ENCODE measurements at places on chromosomes 12 and 14.

DNA sequence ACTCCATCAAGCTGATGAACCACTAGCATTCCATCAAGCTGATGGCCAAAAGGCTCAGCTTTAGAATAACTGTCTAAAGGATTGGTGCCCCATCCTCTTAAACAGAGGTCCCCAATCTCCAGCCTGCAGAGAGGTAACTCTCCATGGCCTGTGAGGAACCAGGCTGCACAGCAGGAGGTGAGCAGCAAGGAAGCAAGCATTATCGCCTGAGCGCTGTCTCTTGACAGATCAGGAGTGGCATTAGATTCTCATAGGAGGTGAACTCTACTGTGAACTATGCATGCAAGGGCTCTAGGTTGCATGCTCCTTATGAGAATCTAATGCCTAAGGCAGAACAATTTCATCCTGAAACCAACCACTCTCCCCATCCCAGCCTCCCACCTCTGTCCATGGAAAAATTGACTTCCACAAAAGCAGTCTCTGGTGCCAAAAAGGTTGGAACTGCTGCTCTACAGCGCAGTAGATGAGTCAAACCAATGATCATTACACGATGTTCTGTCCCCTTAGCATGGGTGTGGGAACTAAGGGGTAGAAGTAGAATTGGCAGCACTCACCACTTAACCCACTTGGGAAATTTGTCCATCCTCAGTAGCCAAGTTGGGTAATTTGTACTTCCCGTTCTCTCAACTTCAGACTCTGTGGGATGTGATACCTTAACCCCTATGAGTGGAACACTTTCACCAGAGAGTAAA, 66.9 kb downstream of the ANKS1B start:
- no peak for DNase-seq

- no peak for DNase-seq
Measured at GRCh38 chr14:92631098-92631497, 117.3 kb downstream of the LGMN start.

GRCh38 chr12:69388371-69388770, 28.8 kb downstream of the YEATS4 start:
- DNase-seq: peak; percentile 51

GRCh38 chr12:71938728-71939385, at the start of gene TPH2:
TPH2 (plus strand) TSS chr12:71938845; CDS start chr12:71938987, 142 bp downstream.
- peak; percentile 14 for DNase-seq

GRCh38 chr14:23568021-23568599, 519 bp upstream of the AP1G2 start:
- no peak for DNase-seq

GRCh38 chr12:40693207-40693821, 1.1 kb downstream of the CNTN1 start:
- DNase-seq: no peak

GRCh38 chr12:56880125-56880992, 53.8 kb downstream of the SDR9C7 start:
- DNase-seq: no peak

DNA sequence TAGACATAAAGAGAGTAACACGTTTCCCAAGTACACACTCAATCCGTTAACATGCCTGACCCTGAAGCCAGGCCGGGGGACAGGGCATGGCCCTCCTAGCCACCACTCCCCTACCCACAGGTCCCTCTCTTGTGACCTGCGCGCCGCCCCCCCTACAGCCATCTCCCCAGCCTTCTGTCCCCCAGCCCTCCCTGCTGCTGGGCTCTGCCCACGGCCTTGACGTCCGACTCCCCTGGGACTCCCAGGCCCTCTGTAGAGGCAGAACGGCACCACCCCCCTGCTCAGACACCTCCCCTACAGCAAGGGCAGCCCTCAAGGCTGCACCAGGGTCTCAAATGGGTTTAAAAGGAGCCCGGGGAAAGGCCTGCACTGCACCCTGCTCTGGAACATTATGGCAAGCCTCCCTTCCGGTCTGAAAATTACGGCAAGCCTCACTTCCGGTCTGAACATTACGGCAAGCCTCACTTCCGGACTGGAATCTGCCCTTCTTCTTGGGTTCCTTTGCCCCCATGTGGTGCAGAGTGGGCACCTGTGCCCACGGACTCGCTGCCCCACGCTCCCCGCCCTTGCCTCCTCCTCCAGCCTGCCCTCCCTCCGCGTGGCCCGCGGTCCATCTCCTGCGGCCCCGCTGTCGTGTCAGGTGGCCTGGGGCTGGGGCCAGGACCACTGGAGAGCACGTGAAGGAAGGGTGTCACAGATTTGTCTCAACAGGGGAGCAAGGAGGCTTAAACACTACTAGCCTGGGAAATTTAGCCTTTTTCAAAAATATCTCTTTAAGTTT, 77.6 kb downstream of the MOK start:
- DNase-seq: no peak

DNA sequence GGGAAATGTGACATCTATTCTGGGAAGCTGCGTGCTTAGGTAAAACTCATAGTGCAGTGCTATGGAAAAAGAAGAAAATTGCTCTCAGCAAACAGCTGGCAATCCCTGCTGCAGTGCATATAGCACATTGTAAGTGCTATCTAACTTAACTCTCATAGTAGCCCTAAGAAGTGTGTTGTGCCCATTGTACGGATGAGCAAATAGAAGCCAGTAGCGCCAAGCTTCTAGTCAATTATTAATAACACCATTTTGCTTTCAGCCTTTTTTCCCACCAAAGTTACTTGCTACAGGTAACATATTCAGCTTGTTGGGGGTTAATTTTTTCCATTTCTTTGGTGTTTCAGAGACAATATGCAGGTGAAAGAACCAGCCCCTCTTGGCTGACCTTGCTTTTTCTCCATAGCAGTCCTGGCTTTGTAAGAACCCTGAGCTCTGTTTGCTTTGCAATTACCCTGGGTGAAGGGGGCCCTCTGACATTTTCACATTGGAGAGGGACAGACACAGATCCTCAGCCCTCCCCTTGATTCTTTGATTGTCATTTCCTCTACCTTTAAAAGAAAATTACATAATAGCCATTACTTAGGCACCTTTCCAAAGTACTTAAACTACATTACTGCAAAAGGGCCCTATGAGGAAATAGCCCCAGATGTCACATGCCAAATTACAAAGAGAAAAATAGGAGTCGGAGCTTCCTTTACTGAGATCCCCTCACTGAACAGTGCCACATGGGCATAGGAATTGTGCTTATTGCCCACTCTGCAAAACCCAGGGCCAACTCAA, 576.2 kb upstream of the TBX3 start:
- peak; percentile 47 for DNase-seq

- DNase-seq: no peak
Measured at GRCh38 chr12:44570036-44570583, 306.0 kb downstream of the NELL2 start.

GRCh38 chr12:124172636-124173035, 122.3 kb upstream of the RFLNA start:
- DNase-seq: no peak

DNA sequence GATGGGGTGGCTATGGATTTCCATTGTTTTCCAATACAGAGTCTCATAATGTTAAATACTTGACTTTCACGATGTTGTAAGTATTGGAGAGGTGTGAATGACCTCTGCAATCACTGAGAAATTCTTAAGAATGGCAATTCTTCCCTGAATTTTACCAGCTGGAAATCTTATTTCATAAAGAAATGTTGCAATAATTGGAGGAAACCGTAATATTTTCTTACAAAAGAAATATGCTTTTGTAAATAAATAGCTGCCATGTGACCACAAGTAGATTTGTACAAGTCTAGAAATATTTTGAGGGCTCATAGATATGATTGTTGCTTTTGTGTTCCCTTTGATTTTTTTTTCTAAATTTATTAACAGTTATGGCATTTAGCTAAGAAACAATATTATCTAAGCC, 308.7 kb upstream of the ATP2B1 start:
- no peak for DNase-seq

DNA sequence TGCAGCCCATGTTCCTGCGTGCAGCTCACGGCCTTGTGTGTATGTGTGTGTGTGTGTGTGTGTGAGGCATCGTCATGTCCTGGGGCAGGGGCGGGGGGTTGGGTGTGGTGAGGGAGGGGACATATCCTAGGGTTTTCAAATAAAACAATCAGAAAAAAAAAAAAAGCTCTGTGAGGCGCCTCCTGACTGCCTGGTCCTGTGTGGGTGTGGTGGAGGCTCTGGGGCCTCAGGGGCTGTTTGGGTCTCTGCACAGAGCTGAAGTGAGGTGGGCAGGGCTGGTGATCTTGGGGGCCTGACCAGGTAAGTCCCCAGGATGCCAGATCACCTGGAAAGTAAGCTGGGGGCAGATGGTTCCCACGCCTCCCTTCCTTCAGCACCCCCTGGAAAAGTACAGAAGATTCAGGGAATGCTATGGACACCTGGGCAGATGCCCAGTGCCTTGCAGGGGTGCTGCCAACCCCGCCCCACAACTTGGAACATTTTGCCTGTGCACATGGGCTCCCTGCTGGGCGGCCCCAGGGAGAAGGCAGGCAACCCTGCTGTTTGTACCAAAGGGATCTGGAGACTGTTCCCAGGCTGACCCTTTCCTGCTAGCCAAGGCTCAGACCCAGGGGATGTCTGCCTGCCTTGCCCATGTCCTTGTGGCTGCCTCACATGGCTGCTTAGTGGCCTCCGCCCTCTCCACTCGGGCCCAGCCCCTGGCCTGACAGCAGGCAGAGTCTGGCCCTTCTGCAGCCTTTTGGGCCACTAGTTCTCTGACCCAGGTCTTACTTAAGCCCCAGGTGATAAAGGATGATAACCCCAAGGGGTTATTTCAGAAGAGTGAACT, 28.8 kb downstream of the CLSTN3 start:
- no peak for DNase-seq

GRCh38 chr14:72420749-72421474, 473.0 kb downstream of the DPF3 start:
- peak; percentile 34 for DNase-seq

- no peak for DNase-seq
Measured at GRCh38 chr12:124039276-124039675, 66.3 kb downstream of the ZNF664 start.

DNA sequence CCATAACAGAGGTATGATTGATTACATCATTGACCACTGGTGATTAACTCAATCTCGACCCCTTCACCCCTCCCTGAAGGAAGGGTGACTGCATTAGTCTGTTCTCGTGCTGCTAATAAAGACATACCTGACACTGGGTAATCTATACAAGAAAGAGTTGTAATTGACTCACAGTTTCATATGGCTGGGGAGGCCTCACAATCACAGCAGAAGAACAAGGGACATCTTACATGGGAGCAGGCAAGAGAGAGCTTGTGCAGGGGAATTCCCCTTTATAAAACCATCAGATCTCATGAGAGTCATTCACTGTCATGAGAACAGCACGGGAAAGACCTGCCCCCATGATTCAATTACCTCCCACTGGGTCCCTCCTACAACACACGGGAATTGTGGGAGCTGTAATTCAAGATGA, 55.9 kb upstream of the TMCC3 start:
- no peak for DNase-seq
